Calu3 (cell line): ENCODE measurements at places on chromosomes 1 and 21.

- DNase-seq: no peak
Measured at GRCh38 chr1:203161175-203161574, 14.5 kb downstream of the MYBPH start.

DNA sequence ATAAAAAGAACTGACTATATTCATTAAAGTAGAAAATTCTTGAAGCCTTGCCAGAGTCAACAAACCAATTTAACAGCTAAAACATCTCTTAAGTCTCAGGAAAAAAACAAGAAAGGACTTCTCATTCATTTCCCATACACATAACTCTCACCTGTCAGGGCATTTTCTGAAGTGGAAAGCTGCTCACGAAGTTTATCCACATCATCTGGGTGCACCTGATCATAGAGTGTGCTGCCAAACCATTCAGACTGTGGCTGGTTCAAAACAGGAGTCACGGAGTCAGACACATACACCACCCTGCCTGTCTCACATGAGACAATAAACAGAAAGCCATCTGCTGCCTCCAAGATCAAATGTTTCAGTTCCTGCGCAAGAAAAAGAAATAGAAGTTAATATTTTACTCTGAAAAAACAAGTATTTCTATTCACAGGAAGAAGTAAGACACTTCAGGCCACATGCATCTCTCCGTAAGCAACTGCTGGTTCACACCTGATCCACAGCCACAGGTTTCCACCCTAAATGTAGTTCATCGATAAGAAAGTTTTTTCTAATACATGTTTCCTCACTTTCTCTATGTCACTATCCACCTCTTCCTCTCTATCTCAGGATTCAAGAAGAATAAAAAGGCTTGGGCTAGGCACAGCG is 28.2 kb upstream of the CTSK start:
- no peak for DNase-seq

- DNase-seq: no peak
Measured at GRCh38 chr1:229879746-229880145, 187.3 kb upstream of the GALNT2 start.

- no peak for DNase-seq
Measured at GRCh38 chr1:228457017-228457395, 30.2 kb upstream of the RNF187 start.

DNA sequence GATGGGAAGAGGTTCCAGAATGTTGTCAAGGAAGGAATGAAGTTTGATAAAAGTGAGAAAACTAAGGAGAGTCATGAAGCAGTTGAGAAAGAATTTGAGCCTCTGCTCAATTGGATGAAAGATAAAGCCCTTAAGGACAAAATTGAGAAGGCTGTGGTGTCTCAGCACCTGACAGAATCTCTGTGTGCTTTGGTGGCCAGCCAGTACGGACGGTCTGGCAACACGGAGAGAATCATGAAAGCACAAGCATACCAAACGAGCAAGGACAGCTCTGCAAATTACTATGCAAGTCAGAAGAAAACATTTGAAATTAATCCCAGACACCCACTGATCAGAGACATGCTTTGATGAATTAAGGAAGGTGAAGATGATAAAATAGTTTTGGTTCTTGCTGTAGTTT is 142.8 kb downstream of the CDC7 start:
- no peak for DNase-seq

GRCh38 chr1:29156543-29157268 is 25.0 kb downstream of the SRSF4 start:
- DNase-seq: no peak
